ENCODE measurements at places on chromosomes 3 and 15.

GRCh38 chr3:177050501-177051237 lies 146.6 kb downstream of the TBL1XR1 start:
- peak; percentile 62 for DNase-seq

DNA sequence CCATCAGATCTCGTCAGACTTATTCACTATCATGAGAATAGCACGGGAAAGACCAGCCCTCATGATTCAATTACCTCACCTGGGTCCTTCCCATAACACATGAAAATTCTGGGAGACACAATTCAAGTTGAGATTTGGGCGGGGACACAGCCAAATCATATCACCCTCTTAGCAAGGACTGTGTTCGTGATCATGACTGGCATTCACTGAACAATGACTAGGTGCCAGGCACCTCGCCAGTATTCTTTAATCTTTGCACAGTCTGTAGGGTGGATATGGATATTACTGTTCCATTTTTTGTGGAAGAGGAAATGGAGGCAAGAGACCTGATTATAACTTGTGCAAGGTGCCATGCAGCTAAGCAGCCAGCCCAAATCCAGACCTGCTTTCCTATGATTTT lies 77.5 kb downstream of the IGF1R start:
- no peak for DNase-seq

- DNase-seq: peak; percentile 11
Measured at GRCh38 chr15:57436961-57437360, 60.7 kb downstream of the CGNL1 start.

DNA sequence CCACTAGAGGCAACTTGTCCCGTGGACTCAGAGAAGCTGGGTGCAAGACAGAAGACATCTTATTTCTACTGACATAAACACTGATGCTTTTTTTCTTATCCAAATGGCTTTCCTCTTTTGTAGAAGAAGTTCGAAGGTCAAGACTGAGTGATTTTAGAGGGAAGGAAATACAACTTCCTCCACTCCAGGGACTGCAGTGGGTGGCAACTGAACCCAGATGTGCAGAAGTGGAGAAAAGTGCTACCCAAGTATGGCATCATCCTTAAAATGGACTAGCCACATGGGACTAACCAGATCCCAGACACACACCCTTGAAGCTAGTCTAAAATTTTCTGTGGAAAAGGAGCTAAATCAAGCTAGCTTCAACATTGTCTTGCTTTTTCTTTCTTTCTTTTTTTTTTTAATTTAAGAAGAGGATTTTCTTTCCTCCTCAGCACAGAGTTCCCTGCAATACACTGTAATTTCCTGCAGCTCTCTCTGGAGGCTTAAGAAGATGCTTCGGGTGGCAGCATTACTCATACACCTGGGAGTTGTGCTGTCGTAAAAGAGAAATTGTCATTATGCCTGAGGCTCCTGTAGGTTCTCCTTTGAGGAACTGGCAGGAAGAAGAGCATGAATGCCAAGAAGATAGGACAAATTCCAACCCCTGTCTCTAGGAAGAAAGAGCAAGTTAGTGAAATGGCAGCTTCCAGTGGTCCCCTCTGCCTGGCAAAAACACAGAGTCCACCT lies 3.8 kb upstream of the FRMD4B start:
- DNase-seq: peak; percentile 26

DNA sequence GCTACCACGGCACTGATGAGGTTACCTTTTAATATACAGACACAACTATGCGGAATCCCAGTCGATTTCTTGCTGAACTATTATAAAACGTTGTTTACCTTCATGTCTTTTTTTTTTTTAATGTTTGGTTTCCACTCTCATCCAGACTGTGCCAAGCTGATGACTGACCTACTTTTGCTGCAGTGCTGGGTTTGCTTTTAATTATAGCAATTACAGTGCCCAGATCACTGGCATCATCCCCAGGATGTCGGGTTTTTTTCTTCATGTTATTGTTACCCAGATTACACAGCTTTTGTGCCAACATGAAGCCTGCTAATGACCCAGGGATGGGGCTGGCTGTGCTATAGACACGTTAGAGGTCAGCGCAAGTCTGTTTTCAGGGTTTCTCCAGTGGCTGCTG lies 294.0 kb upstream of the ATP10A start:
- DNase-seq: no peak

DNA sequence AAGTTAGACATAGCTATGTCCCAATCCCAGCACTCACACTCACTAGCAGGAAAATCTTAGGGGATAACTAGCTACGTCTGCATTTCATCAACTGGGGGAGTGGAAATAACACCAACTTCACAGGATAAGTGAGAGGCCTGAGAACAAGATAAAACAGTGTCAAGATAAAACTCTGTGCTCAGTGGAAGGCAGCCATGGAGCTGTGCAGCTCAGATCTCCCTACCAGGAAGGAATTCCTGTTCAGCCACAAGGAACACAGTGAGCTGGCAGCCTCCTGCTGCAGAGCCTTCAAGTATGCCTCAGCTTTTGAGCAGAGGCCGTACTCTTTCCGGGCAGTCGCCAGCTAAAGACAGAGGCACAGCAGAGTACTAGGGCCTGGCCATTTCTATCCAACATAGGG lies 115.8 kb upstream of the TOPAZ1 start:
- DNase-seq: peak; percentile 18

- DNase-seq: no peak
Measured at GRCh38 chr3:184766555-184767261, 45.3 kb upstream of the VPS8 start.

GRCh38 chr3:129289201-129289921 lies 10.7 kb downstream of the HMCES start:
- DNase-seq: peak; percentile 87

GRCh38 chr3:62601238-62602070 lies 228.1 kb upstream of the FEZF2 start:
- peak; percentile 54 for DNase-seq

DNA sequence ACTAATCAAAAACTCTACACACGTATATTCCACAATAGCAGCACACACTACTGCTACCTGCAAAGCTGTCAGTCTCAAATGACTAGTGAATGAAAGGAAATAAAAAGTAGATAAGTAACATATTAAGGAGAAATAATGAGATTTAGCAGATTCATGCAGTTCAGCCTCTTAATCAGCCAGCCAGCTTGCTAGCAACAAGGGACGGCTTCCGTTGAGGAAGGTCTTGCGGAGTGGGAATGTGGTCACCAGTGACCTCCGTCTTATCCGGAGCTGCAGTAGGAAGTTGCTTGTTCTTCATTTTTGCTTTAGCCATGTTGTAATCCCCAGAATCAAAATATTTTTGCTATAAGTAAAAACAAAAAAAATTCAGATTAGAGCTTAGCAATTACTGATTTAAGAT lies 17.1 kb downstream of the ARPP19 start:
- no peak for DNase-seq

DNA sequence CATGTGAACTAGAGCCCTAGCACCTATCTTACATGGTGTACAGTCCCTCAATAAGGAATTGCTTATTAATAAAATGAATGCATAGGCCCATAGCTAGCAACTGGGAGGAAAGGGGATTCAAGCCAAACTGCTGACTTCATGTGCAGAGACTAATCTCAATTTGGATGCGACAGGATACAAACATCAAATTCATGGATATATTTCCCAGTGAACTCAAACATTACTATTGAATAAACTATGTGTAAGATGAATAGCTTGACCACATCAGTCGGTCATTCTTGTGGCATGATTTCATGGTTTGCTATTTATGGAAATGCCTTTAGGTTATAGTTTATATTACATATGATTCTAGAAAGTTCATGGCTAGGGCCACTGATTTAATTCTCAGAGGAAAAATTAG lies 268.6 kb upstream of the SLITRK3 start:
- DNase-seq: no peak

DNA sequence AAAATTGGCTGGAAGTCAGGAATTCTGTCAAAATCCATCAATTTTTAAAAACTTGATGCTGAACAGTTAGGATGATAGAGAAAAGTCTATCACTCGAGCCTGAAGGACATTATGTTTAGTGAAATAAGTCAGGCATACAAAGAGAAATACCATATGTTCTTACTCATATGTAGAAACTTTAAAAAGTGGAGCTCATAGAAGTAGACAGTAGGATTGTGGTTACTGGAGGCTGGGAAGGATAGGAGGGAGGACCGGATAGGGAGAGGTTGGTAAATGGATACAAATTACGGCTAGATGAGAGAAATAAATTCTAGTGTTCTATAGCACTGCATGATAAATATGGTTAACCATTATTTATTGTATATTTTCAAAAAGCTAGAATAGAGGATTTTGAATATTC lies 389.5 kb upstream of the RASGRP1 start:
- DNase-seq: no peak

DNA sequence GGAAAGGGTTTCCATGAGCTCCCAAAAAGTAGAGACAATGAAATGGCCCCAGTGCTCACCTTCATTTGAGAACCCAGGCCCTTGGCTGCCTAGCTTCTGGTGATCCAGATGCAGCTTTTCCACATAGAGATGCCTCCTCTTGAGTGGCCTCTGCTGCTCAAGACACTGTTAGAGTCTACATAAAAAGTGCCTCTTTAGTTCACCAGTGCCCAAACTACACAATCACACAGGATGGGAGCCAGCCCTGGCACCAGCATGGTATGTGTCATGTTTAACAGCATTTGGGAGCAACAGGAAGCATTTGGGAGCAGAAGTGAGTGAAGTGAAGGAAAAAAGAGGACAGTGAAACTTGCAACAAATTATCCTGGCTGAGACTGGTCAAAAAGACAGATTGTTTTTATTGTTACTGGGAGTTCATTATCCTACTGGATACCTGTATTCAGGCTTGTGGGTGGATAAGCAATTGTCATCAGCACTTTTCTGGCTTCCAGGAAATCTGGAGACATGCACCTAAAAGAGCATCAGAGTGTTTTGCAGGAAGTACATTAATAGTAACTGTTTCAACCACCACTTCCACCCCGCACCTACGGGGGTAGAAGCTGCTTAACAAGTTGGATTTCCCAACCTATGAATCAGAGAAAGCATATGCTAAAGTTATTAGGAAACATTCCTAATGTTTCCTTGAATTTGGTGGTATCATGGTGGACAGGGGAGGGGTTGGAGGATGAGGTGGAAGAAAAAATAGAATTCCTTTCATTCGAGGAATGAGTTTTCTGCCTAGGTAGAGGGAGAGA lies 416.2 kb downstream of the IGSF11 start:
- DNase-seq: no peak

DNA sequence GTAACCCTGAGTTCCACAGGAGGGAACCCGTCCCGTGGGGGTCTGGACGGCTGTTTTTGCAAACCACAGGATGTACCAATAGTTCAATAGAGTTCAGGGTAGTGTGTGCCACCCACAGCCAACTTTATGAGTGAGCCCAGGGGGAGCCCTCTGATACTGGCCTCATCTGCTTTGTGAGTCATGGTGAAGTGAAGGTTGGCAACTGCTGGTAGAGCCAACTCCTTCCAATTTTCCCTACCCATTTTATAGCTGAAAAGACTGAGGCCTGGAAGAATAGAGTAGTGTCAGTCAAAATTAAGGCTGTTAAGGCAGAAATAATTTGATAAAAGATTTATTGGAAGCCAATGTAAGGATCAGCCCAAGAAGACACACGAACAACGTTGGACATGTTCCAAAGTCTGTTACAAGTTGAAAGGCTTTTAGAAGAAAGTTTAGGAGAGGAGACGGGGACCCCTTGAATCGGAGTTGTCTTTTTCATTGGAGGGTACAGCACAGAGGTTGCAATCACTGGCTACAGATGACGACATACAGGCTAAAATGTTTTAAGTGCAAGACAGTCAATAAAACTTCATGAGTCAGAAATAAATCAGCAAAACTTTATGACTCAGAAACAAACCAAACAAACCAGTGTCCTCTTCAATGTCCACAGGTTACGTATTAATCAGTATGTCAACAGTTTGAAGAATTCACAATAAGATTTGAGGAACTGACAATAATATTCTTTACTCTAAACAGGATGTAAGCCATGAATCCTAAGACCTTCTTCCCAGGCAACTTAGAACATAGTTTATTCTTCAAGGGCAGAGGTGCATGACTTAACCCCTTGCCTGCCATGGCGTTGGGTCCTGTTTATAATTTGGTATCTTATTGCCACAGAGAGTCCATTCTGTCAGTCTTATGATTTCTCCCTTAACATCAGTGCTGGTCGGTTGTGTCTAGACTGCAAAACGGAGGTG lies 62.9 kb upstream of the NR2E3 start:
- peak; percentile 94 for DNase-seq

- DNase-seq: no peak
Measured at GRCh38 chr15:63006032-63006878, 36.3 kb upstream of the TPM1 start.

GRCh38 chr3:128846486-128846891 lies 32.9 kb upstream of the ACAD9 start:
- no peak for DNase-seq

DNA sequence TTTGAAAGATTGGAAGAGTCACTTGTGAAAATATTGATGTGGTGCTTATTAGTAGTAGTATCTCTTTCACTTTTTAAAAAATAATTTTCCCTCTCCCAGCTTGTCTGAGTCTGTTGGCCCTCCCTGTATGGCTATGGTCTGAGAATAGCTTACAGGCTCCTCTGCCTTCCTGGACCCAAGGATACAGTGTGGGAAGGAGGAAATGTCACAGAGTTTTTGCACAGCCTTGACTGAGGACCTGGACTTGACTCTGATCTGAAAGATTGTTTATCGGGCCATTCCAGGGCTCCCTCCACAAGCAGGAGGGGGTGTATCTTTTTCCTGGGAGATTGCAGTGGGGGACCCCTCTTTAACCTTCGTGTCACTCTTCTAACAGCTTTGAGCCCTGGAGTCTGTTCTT lies 59.7 kb downstream of the TLNRD1 start:
- DNase-seq: no peak

DNA sequence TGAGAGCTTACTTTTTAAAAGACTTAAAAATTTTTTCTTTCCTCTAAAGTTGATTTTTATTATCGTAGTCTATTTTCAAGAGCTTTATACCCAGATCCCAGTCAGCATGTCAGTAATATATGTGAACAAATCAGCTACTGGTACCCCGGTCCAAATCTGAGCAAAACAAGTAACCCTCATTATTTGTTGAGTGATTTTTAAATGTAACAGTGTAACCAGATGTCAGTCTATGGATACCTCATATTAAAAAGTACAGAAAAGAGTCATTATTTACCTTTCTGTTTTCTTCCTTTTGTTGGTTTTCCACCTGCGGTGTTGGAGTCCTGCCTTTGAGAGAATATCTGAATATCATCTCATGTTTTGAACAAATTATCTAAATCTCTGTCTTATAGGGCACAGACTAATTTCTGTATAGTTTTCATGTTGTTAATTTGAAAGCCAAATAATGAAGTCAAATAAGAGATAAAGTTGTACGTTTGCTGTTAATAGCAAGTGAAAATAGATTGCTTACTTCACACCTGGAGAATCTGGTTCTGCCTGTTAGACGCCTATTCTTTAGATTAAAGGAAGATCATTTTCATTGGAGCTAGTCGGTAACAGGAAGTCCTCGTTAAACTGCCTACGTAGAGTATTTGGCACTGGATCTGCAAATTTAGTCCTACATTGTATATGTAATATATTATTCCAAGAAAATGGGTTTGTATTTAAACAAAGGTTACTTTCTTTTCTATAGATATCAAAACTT lies at the start of gene STX19:
TSS of gene STX19 (minus strand) at position 505 of the 745 bp plus-strand sequence. CDS start 13,328 bp downstream, outside the sequence.
- DNase-seq: no peak

GRCh38 chr15:64833690-64834089 lies 8.0 kb upstream of the PLEKHO2 start:
- no peak for DNase-seq

Data from M059J (cell line).